ENCODE measurements at places on chromosomes 16 and 17.

DNA sequence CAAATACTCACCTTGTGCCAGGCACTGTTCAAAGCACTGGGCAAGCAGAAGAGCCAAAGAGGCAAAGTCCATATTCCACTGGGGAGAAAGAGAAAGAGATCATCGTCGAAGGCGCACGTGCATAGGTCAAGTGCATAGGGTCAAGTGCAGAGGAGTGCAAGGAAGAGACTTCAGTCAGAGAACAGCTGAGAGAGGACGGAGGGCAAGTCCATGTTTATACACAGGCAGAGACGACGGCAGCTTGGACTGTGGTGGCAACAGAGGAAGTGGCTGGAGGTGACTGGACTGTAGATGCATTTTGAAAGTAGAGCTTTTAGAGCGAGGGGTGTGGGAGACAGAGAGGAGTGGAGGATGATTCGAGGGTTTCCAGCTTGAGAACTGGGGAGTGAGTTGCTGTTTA is 74.7 kb upstream of the SDK2 start:
- DNase-seq: no peak

GRCh38 chr17:3602499-3602898 is 6.7 kb downstream of the TRPV1 start:
- DNase-seq: no peak

DNA sequence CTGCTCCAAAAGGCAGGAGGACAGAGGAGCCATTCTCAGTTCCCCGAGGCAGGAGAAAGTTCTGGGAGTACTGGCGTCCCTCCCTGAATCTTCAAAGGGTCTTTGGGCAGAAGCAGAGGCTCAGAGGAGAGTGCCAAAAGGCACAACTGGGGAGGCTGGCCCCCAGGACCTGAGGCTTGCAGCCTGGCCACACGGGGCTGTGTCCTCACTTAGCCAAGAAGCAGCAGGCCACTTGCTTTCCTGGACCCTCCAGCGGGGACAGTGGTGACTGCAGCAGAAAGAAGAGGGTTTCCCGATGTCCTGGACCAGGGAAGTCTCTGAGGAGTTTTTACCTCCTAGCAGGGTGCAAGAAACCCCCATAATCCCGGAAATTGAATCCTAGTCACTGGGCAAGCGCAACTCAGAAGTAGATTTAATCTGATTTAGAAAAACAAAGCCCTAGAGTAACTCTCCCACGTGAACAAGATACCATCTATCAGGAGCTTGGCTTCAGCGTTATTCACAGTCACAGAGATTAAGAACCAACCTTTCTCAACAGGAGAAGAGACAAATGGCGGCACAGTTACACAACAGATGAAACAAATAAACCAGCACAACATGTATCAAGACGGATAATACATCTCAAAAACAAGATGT is 25.5 kb upstream of the BCO1 start:
- DNase-seq: no peak

GRCh38 chr17:59839651-59840328 is 53.0 kb downstream of the TUBD1 start:
- DNase-seq: no peak

GRCh38 chr17:62855156-62855555 is 47.0 kb upstream of the MARCHF10 start:
- DNase-seq: no peak

DNA sequence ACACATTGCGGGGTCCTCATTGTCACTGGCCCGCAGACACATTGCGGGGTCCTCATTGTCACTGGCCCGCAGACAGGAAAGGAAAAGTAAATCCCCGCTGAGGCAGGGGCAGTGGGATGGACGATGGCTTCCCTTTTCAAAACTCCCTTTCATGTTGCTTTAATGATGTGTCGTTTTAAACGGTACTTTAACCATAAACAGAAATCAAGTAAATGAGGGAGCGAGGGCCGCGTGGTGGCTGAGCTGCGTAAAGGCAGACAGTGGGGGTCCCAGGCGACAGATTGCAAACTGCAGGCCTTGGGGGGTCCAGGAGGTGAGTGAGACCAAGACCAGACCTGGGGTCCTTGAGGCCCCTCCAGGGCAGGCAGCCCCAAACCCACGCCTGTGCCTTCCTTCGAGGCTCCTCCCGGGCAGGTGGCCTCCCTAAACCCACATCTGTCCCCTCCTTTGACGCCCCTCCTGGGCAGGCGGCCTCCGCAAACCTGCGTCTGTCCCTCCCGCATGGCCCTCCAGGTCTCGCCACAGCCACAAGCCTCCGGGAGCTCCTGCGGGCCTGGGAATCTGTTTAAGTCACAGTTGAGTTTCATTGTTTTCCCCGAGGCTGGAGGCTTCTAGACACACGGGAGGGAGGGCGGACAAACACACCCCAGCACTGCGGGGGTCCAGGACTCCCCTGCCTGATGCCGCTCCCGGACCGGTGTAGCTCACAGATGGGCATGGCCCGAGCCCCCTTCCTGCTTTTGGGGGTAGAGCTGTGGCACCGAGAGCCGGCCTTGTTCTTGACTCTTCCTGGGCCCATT is 7.3 kb downstream of the PIEZO1 start:
- no peak for DNase-seq
